RCC 7860 (cell line): ENCODE measurements at places on chromosomes 1 and 21.

DNA sequence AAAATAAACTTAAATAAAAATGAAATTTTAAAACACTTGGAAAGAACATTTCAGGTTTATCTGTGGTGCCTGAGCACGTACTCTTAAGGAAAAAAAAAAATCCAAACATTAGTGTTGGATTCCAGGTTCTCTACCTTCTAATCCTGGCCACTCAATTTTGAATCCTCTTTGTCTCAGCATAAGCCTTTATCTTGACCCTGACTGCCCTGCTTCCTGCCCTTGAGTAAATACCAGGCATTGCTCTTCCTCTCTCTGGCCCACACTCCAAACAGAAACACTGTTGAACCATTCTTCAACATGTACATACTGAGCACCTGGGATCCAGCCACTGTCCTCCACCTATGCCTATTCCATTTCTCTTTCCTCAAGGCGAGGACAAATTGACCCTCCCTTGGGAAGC is 11.4 kb upstream of the VANGL1 start:
- DNase-seq, result no peak

DNA sequence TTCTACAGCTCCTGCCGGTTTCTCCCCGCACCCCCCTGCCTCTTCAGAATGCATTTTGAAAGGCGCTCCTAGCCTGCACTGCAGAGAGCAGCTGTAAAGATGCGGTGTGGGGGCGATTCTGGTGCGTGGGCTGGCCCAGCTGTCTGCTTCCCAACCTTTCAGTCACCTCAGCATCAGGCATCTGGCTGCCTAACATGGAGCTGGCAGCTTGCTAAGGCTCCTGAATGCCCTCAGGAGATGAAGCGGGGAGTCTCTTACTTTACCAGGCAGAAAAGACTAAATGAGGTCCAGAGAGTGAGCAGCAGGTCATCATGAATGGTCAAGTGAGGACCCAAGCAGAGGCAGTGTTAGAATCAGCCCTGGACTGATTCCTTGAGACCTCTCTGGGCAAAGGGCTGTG is 8.7 kb downstream of the IER5 start:
- no peak for DNase-seq

DNA sequence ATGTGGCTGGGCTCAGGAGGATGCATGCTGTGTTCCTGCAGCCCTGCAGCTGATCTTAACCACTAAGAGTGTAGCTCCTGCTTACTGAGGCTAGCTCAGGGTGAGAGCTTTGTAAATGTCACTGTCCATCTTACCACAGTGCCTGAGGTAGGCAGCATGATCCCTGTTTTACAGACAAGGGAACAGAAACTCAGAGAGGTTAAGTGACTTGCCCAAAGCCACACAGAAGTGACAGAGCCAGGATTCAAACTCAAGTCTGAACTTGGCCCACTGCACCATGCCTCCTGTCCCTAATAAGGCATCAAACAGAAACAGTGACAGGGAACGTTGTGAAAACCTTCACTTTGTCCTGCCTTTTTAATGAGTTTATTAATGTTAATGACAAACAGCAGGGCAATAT is 27.9 kb downstream of the PPFIA4 start:
- DNase-seq, result no peak

DNA sequence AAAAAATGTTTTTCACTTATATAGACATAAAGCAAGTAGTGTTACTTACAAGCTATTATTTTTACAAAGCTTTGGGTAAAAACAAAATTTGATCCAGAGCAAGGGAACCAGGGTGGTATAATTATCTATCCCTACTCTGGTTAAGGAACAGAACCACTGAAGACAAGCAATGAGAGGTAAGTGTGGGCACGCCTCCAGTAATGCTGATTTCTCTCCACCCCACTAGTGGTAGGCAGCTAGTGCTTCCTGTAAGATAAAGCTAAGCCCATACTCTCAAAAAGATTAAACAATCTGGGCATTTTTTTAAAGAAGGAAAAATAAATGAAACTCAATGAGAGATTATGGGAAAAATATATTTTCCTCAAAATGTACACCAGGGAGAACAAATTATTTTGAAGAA is 22.1 kb downstream of the TFB2M start:
- no peak for DNase-seq

DNA sequence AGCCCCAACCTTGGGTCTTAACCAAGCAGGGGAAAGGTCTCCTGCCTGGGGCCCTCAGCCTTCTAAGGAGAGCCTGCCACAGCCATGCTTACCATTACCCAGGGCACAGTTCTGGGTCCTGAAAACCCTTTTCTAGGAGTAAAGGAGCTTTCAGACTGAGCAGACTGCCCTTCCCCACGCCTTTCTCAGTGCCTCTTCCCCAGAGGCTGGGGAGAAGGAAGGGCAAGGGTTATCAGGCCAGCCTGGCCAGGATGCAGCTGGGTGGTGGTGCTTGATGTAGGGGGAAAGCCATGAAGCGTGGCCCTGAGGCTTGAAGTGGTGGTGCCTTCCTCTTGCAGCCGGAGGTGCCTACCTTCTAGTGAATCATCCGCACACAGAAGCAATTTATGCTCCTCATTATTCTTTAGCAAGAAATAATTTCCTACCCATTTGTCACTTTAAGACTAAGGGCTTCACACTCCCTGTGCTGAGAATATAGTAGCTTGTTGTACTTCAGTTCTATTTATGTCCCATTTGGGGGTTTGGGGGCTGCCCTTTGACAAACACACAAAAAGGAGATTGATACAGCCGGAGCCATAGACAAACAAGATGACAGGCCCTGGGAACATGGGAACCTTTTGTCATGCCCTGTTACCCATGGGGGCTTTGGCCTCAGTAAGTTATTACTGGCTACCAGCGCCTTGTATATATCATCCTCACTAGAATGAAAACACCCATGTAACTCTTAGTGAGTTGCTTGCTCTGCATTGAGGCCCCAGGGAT is 40.7 kb downstream of the MAN1C1 start:
- no peak for DNase-seq

GRCh38 chr1:1937061-1937460 is 18.0 kb upstream of the TMEM52 start:
- no peak for DNase-seq

DNA sequence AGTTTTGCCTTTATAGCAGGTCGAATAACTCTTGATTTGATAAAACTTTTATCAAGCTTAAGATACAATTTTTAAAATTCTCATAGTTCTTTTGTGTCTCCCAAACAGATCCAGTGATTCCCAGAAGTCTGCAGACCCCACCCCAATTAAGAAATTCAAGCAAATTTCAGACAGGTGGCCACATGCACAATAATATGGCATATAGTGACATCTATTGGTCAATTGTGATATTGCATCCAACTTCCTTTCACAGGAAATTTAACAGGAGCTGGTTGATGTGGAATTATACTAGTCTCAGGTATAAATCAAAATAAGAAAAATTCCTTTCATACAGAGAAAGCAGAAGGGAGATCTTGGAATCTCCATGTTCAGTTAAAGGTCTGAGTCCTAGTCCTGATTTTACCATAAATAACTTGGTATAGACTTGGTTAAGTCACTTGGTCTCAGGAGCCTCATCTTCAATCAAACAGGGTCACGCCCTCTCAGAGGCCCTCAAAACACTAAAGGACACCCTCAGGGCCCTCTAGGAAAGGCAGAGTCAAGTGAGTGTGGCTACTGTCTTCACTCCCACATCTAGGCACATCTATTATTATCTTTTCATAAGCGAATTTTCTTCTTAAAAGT is 24.1 kb downstream of the PIGM start:
- DNase-seq, result no peak

- DNase-seq, result peak; percentile 29
These were observed 26.7 kb downstream of the SLC26A9 start for GRCh38 chr1:205916541-205916940.

- DNase-seq, result no peak
These were observed 36.0 kb downstream of the FAM177B start for GRCh38 chr1:222772996-222773379.

GRCh38 chr1:86499987-86500593 is 31.4 kb downstream of the CLCA1 start:
- peak; percentile 56 for DNase-seq

GRCh38 chr1:234237393-234237792 is 135.9 kb upstream of the COA6 start:
- DNase-seq, result no peak

- no peak for DNase-seq
These were observed 47.5 kb upstream of the PWP2 start for GRCh38 chr21:44059710-44060109.

DNA sequence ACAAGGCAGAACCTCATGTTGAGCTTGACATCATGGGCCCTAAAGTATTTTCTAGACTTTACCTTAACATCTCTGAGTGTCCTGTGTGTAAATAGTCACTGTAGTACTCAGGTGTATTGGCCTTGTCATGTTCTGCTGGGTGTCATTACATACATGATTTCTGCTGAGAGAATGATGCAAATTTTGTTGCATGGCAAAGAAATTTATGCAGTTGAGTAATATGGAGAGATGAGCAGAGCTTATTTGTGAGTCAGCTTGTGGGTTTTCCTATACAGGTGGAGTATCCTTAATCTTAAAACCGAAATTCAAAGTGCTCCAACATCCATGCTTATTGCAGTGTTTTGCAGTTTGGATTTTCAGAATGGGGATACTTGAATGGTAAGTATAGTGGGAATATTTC is 36.6 kb downstream of the RGL1 start:
- no peak for DNase-seq

DNA sequence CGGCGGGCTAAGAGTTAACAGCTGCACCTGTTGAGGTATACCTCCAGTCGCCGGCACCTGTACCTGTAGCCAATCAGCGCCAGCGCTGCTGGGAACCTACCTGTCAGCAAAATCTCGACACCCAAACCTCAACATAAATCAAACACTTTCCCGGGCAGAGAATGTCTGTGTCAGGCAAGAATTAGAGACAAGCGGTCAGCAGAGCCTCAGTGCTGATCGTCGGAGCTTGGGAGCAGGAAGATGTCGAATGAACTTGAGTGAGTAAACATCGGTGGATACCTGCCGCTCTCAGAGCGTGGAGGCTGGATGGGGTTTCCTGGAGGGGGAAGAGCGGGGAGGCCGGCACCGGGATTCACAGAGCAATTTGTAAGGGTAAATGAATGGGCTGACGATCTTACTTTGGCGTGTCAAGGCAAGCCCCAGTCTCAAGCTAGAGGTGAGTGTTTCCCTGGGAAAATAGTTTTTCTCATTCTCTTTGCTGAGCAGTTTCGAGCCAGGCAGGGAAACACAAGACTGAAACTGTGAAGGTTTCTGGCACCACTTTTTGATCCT is at the start of gene GRHL3:
GRHL3 (plus strand) TSS at position 46 of the 552 bp plus-strand sequence; CDS start at position 241, 195 bp downstream.
- DNase-seq, result no peak

GRCh38 chr1:220696863-220697231 is 6.7 kb downstream of the C1orf115 start:
- DNase-seq, result no peak

DNA sequence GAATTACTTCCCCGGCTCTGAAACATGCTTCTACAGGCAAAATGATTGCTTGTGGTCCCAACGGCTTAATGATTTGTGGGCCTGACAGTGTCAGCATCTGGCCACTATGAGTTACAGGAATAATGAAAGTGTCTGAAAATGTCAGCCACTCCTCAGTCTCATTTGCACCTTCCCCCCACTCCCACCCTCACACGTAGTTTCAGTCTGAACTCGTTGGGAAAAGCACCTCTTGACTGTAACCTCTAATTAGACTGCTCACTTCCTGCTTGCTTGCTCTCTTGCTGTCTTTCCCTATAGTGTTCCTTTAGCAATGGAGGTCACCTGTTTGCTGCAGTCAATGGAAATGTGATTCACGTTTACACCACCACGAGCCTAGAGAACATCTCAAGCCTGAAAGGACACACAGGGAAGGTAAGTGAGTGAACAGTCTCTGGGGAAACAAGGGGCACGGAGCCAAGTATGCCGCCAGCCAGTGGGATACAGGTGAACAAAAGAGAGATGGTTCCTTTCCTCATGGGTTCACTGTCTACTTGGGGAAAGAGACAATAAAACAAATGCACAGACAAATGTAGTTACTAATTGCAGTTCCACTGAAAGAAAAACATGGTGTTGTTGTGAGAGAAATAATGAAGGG is 27.1 kb downstream of the CFAP57 start:
- no peak for DNase-seq

GRCh38 chr1:65049941-65050713 is 83.8 kb upstream of the JAK1 start:
- DNase-seq, result no peak

- DNase-seq, result no peak
These were observed 266.2 kb downstream of the NPHP4 start for GRCh38 chr1:5725855-5726585.

DNA sequence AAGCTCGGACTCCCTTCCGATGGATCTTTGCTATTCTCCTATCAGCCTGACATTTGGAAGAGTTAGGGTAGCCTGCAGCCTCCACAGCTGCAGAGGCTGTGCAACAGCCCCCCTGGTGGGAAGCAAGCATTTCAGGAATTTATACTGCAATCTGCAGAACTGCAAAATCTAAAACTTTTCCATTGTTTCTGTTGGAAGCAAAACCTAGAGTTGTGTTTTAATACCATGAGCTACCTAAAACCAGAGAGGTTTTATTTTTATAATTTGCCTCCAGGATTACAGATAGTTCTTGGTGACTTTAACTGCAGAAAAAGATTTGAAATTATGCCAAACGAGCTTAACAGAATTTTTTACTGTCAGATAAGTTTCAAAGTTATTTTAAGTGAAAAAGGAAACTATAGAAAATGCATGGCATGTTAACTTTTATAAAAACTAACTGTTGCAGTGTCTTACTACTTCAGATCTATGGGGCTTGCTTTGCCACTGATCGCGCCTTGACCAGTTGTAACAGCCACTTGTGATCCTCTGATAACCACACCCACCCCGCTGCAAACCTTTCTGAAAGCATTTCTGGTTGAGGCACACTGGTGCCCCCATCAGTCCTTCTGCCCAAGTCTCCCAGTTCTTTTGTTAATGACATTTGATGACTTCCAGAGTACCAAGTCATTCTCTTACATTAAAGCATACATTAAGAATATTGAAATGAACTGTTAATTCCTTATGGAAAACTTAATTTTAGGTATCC is 64.8 kb downstream of the PRDM2 start:
- DNase-seq, result no peak

GRCh38 chr1:198007687-198008607 is 90.8 kb downstream of the LHX9 start:
- DNase-seq, result no peak

DNA sequence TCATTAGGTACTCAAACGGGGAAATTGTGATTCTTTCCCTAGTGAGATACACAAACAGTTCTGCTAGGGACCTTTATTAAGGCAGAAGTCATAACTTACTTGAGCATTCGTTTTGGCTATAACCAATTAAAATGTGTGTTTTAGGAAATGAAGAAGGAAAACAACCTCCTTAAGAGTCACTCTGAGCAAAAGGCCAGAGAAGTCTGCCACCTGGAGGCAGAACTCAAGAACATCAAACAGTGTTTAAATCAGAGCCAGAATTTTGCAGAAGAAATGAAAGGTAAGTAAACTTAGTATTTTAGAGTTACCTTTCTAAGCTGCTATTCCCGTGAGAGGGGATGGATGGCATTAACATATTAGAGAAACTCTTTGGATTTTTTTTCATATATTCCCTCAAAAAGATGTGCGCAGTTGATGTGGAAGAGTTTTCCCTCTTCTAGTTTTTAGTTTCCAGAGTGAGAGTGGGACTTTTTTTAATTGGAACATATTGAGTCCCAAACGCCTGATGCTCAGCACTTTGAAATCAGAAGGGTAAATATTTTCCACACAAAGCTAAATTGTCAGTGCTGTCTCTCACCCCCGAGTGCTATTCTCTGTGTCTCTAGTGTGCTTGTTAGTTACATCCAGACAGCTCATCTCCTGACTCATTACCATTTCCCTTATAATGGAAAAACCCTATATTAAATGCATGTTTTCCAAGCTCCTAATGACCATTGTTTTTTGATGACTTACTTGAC is 34.9 kb downstream of the CENPF start:
- DNase-seq, result peak; percentile 10

- DNase-seq, result no peak
These were observed 22.7 kb downstream of the PLEKHA6 start for GRCh38 chr1:204337036-204337429.

- DNase-seq, result no peak
These were observed 3.7 kb downstream of the KCNA2 start for GRCh38 chr1:110602466-110602865.
